ENCODE measurements at places on chromosomes 3 and 15. TPM values are rescaled to one million over a fixed set of nuclear protein-coding genes. Genes with fewer than 3 reads are reported as not detected.

GRCh38 chr3:54670201-54671000 is 257.5 kb downstream of the LRTM1 start:
- DNase-seq = no peak

Gene BRK1
- 138 TPM for total RNA-seq

DNA sequence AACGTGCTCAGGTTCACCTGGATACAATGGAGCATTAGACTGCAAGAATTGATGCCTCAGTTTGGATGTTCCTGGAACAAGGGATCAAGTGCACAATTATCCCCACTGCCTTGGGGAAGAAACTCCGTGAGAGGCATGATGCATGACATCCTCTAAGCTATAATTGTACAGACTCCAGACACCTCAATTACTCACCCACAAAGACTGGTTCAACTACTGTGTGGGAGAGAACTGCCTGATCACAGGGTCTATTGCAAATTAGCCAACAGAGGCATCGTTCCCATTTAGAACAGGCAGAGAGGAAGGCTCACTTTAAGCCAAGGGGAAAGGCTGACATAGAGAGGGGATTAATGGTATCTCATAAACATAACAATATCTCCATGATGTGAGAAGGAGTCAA is 43.5 kb downstream of the ARRDC4 start:
- DNase-seq = no peak

Gene MOBP
- total RNA-seq = not detected

GRCh38 chr3:10281951-10282350 is 10.8 kb downstream of the GHRL start:
- no peak for DNase-seq

DNA sequence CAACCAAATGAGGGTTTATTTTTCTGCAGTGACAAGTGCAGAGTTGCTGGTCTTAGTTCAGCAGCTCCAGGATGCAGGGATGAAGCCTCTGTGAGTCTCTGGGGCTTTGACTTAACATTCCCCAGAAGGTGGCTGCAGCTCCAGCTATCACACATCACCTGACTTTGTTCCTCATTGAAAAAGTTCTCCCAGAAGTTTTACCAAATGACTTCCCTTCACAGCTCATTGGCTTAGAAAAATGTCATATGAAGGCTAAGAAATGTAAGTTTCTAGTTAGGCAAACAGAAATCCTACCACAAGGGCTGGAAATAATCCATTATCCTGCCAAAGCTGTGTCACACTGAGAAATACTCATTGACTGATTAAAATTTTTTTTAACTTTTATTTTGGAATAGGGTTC is 184.9 kb downstream of the MINAR1 start:
- DNase-seq = no peak

Gene CNTN3
- 0.18 TPM for total RNA-seq

DNA sequence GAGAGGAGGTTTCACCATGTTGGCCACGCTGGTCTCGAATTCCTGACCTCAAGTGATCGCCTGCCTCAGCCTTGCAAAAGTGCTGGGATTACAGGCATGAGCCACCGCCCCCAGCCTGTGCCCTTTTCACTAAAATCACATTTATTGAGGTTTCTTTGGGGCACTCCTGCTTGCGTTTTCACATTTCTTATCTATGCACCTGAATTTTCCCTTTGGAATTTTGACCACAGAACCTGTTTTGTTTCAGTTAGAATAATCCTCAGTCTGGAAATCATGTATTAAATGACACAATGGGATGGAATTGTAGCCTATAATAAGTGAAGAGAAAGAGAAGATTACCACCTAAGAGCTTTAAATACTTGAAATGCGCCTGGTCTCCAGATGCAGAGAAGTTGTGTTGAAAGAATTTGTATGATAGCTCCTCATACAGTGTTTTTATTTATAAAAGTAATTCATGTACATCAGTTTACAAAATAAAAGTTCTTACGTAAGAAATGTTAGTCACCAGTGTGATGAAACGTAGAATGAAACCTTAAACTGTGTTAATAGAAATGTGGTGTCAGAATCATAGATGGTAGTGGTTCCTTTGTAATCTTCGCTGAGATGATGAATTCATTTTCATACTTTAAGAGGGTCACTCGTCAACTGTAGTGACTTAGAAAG is 107.0 kb downstream of the TCF12 start:
- peak; percentile 64 for DNase-seq

DNA sequence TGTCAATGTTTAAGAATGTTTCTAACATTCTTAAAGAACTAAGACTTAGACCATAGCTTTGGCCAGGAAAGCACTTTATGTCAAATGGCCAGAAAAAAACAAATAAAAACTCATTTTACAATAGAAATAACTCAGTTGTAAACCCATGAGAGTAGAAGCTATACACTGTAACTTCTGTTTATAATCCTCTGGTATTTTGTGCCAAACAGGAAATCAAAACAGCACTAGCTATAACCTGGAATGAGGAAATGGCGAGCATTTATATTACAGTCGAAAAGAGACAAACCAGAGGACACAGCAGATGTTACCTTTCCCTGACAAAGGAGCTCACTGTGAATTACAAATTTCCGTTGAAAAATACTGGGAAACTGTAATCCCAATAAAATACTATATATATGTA is 10.3 kb downstream of the GK5 start:
- DNase-seq = no peak

DNA sequence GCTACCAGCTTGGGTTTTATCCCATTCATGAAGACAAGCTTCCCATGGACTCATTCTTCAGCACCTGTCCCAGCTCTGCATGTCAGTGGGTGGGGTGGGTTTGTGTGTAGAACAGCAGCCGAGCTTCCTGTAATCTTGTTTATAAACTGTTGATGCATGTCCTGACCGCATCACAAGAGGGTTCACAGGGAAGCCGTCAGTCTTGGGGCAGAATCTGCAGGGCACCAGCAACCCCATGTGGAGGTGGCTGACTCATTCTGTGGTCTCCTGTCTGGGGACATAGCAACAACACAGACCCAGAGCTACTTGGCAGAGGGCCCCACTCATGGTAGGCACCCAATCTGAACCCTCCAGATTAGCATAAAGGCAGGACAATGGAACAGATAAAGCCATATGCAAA is 35.6 kb downstream of the DAPK2 start:
- DNase-seq = no peak

DNA sequence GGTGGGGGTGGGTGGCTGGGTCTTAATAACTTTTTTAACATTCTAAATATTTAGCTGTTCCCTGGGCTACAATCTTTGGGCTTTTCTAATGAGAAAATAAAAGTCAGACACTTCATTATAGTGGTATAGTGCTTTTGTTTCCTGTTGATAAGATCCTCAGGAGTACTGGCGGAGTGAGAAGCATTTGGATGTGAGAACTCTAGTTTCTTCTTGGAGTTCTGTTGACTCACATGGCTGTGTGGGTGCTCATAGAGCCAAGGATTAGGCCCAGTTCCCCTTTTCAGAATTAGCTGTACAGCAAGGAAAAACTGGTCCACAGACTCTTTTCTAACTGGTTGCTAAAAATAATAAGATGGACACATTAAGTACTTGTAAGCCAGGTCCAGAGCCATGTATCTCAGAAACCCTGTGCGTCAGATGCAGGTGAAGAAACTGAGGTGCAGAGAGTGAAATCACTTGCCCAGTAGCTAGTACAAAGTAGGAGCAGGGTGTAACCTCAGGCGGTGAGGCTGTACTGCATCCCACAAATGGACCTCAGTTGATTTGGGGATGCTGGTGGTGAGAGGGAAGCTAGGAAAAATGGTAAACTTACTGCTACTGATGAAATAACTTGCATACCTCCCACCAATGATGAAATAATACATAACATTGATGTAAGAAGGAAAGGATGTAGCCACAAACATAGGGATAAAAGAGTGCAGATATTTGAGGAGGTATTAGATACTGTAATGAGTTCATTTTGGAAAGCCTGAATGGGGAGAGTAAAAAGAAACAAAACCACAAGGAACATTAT is 2.3 kb downstream of the ITPR1 start:
- no peak for DNase-seq

Measured in cardiac muscle cell (in vitro differentiated cells and primary cell).